ENCODE measurements at places on chromosomes 12 and 14.

DNA sequence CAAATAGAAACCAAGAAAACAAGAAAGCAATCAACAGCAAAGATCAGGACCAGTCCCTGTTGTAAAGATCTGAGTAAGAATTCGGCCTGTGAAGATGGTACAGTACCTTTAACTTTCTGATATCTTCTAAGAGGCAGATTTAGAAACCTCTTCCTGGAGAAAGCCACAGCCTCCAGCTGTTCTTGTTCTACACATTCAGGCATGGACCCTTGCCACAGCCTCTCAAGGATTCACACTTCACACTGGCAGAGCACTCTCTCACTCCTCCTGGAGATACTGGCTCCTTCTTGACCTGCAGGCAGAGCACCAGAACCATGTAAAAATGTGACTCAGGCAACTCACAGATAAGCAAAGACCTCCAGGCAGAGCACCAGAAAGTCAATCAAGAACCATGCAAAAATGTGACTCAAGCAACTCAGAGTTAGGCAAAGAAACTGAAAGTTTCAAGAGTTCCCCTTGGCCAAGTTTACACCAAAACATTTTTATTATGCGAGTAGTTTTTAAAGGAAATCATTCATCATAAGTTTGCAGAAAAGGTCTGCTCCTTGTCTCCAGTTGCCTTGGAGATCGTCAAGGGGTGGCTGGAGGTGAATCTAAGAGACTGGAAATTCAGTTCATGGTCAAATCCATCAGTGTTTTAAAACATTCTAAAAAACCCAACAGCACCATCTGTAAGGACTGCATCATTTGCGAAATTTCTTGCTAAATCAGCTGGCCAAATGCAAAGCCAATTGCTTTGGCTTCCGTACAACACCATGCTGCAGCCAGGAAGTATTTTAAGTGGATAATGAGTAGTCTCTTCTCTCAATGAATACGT, 119.3 kb upstream of the MDM1 start:
- H3K27ac ChIP-seq = peak overlapping the region; percentile 44
- no peaks in the 10 kb centered on the region for H3K27me3 ChIP-seq
- H3K36me3 ChIP-seq = no peaks in the 10 kb centered on the region
- no peak for DNase-seq
- no peak overlapping the region for H3K4me3 ChIP-seq

DNA sequence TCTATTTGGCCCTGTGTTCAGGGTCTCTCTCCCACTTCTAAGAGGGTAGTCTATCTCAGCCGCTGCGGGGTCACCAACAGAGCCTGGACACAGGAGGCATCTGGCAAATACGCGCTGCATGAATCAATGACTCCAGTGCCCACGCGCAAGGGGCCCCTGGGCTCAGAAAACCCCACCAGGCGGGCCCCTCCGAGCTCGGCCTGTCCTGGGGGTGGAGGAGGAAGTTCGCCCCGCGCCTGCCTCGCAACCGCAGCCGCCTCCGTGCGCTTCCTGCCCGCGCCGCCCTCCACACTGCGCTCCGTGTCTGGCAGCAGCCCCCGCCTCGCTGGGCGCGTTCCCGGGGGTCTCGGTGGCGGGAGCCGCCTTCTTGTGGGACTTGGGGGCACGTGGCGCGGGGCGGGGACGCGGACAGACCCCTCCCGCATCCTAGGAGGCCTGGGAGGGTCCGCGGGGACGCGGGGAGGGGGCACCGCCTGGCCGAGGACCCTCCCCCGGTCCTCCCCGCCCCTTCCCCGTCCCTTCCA, 811 bp upstream of the FBRSL1 start:
- H3K27me3 ChIP-seq = no peaks in the 10 kb centered on the region
- peak; percentile 78 for DNase-seq
- peaks cover 50% of the 10 kb centered on the region for H3K4me1 ChIP-seq
- H3K36me3 ChIP-seq = peaks cover 4% of the 10 kb centered on the region

DNA sequence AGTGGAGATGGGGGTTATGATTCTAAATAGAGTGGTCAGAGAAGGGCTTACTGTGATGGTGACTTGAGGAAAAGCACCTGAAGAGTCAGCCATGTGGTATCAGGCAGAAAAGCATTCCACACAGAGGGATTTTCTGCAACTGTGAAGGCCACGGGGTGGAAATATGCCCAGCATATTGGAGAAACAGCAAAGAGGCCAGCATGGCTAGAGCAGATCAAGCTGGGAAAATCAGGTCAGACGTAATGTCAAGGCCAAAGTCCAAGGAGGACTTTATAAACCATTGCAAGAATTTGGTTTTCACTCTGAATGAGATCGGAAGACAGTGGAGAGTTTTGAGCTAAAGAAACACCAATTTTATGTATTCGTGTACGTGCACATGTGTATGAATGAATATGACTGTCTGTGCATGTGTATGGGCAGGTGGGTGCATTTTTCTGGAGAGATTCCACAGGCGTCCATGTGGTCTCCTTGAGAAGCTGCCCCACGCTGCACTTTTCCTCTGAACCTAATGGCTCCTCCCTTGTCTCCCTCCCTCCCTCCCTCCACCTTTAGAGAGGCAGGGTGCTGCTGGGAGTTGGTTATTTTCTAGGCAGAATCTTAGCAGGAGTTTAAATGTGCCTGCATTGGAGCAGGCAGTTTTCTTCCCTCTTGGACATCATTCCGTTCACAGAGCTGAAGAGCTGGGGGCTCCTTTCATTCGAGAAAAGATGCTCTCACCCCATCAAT, 97.4 kb upstream of the PPP4R3A start:
- H3K4me3 ChIP-seq = no peak overlapping the region
- no peak for DNase-seq
- no peaks in the 10 kb centered on the region for H3K27me3 ChIP-seq
- H3K36me3 ChIP-seq = no peaks in the 10 kb centered on the region
- H3K27ac ChIP-seq = no peak overlapping the region

DNA sequence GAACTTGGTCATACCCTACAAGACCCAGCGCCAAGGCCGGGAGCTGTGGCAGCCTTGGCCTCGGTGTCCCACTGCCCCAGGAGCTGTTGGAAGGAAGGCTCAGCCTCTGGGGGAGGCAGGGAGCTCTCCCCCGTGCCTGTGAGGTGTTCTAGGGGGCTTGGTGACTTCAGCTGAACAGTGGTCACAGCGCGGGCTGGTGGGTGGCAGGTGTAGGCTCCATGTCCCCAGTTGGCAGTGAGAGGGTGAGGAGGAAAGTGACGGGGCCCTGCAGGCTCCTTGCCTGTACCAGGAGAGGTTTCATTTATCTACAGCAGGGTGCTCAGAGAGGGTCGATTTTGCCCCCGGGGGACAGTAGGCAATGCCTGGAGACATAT, 47.5 kb downstream of the DLK1 start:
- H3K4me3 ChIP-seq = no peak overlapping the region
- H3K27ac ChIP-seq = no peak overlapping the region
- no peak for DNase-seq
- H3K4me1 ChIP-seq = no peaks in the 10 kb centered on the region
- H3K27me3 ChIP-seq = no peaks in the 10 kb centered on the region

- peak overlapping the region; percentile 50 for H3K27ac ChIP-seq
- peaks cover 33% of the 10 kb centered on the region for H3K4me1 ChIP-seq
- H3K36me3 ChIP-seq = no peaks in the 10 kb centered on the region
- no peaks in the 10 kb centered on the region for H3K27me3 ChIP-seq
Observed at GRCh38 chr12:46661110-46661845, 164.5 kb downstream of the SLC38A4 start.

GRCh38 chr12:48903363-48903981, 21.8 kb downstream of the FKBP11 start:
- no peaks in the 10 kb centered on the region for H3K27me3 ChIP-seq
- H3K4me1 ChIP-seq = peaks cover 13% of the 10 kb centered on the region
- no peak overlapping the region for H3K27ac ChIP-seq

- peaks cover 44% of the 10 kb centered on the region for H3K36me3 ChIP-seq
- DNase-seq = no peak
- peaks cover 40% of the 10 kb centered on the region for H3K4me1 ChIP-seq
Observed at GRCh38 chr12:104309446-104309993, 6.0 kb downstream of the EID3 start.

- no peak overlapping the region for H3K27ac ChIP-seq
- H3K4me3 ChIP-seq = no peak overlapping the region
- no peaks in the 10 kb centered on the region for H3K27me3 ChIP-seq
- no peak for DNase-seq
Observed at GRCh38 chr14:44404036-44404435, 103.0 kb downstream of the FSCB start.

DNA sequence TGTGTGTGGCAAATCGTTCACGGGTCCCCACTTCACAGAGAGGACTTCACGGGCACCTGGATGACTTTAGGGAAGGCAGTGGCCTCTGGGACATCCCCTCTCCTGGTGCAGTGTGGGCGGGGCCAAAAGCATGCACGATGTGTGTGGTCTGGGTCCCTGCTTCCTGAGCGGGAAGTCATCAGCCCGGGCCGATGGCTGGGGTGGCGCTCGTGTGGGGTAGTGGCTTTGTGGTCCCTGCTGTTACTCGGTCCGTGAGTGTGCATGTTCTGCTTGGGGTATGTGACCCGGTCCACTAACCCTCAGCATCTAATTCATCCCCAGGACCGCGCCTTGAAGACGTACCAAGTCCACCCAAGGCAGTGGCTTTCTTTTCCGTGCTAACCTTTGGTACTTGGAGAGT, 142.5 kb upstream of the RTL1 start:
- no peaks in the 10 kb centered on the region for H3K36me3 ChIP-seq
- no peaks in the 10 kb centered on the region for H3K4me1 ChIP-seq
- H3K4me3 ChIP-seq = no peak overlapping the region
- DNase-seq = no peak

DNA sequence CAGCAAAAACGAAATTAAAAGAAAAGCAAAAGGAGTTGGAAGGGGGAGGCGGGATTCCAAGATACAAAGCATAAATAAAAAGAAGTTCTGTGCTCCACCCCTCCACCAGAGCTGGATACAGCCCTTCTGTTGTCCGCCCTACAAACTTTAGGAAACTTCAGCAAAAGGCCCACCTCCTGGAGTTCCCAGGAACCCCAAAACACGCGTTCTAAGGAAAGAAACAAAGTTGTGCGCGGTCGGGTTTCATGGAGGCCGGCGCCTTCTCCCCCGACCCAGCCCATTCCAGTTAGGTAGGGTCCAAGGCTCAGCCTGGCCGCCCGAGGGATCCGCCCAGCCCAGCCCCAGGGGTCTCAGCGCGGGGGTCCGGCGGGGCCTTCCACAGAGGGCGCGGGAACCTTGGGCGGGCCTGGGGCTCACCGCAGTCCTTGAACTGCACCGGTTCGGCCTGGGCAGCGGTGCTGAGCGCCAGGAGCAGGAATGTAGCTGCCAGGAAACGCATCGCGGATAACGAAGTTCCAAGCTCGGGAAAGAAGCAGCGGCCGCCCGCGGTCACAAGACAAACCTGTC, at the start of gene NPC2:
Gene NPC2 (minus strand): TSS at position 530 of the 567 bp plus-strand sequence. CDS start 31 bp downstream, at position 499.
- peak within 1 kb of the TSS; percentile 96 for H3K27ac ChIP-seq
- H3K4me3 ChIP-seq = peak within 1 kb of the TSS; percentile 84
- H3K36me3 ChIP-seq = peaks cover 16% of the 10 kb centered on the region
- peaks cover 49% of the 10 kb centered on the region for H3K4me1 ChIP-seq
- H3K27me3 ChIP-seq = no peaks in the 10 kb centered on the region

DNA sequence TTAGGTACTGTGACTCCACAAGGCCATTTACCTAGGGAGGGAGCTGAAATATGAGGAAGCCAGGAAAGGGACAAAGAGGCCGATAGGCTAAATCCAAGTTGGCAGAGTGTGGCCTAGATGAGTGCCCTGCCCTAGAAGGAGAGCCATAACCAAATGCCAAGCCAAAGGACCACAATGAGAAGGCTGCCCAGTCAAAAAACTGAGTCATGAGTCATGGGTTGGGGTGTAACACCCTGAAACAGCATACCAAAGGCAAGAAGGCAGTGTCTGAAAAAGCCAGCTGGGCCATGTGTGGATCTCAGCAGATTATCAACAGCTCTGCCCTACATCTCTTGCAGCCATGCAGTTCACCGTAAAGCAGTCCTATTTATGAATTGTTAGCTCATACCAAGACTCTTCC, 171.7 kb downstream of the PHLDA1 start:
- H3K27ac ChIP-seq = no peak overlapping the region
- H3K4me1 ChIP-seq = peaks cover 4% of the 10 kb centered on the region
- no peak for DNase-seq
- H3K36me3 ChIP-seq = no peaks in the 10 kb centered on the region
- no peak overlapping the region for H3K4me3 ChIP-seq

DNA sequence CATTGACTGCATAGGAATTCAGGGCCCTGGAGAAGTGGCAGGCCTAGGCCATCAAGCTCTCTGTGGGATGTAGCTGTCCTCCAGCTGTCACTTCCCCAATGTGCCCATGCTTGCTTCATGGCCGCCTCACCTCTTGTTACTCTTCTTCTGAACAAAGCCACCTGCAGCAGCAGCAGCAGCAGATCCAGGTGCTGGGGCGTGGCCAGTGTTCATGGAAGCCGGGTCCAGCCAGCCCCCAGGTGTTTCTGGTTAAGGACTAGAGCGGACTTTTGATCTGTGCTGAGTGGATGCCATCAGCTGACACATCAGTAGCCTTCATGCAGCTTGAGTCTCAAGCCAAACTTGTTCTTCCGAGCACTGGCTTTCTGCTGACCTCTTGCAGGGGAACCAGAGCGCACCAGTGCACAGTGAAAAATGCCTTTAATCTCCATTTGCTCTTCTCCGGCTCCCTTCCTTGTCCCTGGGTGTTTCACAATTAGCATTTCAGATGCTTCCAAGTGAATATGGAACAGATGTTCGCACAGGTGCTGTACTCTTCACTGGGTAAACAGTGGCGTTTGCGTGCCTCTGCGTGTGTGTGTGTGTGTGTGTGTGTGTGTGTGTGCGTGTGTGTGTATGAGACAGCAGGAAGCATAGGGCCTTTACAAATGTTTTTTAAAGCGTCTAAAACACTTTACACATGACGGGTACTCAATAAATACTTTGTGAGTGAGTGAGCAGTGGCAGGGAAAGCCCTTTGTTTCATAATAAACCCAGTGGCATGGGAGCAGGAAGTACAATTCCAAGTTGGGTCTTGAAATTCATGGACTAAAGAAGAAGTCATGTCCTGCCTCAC, 20.1 kb downstream of the TPCN1 start:
- H3K27ac ChIP-seq = peak overlapping the region; percentile 84
- no peak for DNase-seq
- H3K36me3 ChIP-seq = peaks cover 30% of the 10 kb centered on the region
- H3K4me3 ChIP-seq = no peak overlapping the region

DNA sequence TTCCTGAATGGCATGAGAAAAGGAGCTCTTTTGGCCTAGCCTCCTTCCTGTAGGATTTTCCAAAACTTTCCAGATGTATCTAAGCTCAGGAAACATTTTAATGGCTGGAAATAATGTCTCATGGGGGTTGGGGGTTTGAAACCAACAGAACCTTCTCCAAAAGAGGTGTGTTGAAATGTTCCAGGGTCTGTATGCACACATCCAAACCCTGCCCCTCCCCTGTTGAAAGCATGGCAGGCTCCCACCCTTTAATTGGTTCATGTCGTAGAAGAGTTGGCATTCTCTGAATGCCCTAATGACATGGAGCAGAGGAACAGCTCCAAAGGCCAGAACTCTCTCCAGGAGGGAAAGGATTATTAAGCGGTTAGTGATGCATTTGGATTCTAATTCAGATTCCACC, 353.2 kb downstream of the ZFP36L1 start:
- H3K27ac ChIP-seq = no peak overlapping the region
- H3K36me3 ChIP-seq = no peaks in the 10 kb centered on the region
- peaks cover 1% of the 10 kb centered on the region for H3K4me1 ChIP-seq
- no peaks in the 10 kb centered on the region for H3K27me3 ChIP-seq
- H3K4me3 ChIP-seq = no peak overlapping the region
